ENCODE measurements at places on chromosomes 1 and 21.

DNA sequence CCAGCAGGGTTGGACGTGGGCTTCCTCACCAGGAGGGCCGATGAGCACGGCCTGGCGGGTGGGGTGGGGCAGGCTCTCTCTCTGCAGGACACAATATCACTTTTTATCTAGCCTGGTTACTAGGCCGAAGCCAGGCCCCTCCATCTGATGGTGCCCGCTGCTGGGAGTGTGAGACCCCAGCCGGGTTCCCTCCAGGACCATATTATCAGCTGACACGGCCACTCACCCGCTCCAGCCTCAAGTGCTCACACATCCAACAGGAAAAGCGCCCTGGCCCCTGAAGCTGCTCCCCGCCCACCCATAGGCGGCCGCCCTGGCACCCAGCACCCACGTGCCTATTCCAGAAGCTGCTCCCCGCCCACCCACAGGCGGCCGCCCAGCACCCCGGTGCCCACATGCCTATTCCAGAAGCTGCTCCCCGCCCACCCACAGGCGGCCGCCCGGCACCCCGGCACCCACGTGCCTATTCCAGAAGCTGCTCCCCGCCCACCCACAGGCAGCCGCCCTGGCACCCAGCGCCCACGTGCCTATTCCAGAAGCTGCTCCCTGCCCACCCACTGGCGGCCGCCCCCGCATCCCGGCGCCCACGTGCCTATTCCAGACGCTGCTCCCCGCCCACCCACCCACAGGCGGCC, 5.0 kb downstream of the SLC19A1 start:
- DNase-seq = no peak

DNA sequence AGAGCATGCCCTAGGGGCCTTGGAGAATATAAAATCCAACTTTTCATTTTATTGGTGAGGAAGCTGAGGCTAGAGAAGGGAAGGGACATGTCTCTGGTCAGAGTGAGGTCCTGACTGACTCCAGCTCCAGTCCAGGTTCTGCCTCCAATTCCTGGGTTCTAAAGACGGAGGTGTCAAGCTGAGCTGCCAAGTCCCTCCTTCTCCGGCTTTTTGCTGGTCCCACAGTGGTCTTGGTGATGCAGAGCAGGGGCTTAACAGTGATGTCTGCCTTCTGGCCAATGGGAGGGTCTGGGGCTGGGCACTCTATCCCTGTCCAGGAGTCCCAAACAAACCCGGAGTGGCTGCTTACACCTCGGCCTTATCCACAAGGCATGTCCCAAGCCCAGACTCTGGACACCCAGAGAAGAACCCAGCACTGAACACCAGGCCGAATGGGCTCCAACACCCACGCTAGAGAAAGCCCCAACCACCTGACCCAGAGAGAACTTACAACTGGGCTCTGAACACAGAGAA, 104.8 kb downstream of the EBNA1BP2 start:
- DNase-seq = no peak

GRCh38 chr1:207072233-207072632, 16.4 kb upstream of the C4BPB start:
- no peak for DNase-seq

DNA sequence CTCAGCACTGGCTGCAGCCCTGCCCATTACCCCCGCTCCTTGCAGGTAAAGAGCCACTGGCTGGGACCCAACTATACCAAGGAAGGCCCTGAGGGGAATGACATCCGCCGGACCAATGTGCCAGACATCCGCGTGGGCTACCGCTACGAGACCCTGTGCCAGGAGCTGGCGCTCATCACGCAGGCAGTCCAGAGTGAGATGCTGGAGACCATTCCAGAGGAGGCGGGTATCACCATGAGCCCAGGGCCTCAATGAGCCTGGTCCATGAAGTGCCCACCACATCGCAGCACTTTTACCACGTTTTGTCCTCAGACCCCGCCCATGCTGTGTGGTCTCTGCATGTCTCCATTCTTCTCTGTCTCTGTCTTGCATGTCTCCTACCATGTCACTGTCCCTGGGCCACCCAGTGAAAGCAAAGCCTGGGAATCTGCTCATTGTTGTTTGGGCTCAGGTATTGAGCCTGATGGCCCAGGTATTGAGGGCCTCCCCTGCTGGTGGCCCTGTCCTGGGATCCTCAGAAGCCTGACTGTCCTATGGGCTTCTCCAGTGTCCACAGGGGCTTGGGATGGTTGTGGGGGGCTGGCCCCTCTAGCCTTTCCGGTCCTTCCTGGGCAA, 11.4 kb downstream of the AMPD2 start:
- no peak for DNase-seq

DNA sequence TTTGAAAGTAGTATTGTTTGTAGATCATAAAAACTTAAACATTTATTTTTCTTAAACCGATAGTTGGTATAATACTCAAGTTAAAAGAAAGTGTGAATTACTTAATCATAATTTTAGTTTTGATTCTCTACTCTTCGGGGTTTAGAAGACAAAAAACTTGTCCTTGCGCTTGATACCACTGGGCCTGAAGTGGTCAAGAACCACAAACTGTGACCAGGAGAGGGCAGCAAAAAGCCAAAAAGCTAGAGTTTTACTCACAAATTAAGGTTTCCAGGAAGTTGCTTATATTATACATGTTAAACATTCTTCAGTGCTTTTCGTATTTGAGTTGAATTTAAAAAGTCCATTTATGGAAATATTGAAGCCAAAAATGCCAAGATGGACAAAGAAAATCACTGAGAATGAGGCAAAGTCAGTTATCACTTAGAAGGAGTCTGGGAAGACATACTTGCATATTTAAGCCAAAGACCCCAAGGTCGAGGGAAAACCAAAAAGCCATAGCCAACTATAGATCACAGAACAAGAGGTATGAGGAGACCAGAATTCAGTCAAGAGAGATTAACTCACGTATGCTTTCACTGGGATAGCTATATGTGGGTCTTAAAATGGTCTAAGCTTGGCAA, 34.2 kb downstream of the EFCAB7 start:
- peak; percentile 53 for DNase-seq

All from suppressor macrophage treated with lipopolysaccharide for 4 hours (primary cell).